Ureter (tissue), 1 donor: ENCODE measurements at places on chromosomes 4 and X.

DNA sequence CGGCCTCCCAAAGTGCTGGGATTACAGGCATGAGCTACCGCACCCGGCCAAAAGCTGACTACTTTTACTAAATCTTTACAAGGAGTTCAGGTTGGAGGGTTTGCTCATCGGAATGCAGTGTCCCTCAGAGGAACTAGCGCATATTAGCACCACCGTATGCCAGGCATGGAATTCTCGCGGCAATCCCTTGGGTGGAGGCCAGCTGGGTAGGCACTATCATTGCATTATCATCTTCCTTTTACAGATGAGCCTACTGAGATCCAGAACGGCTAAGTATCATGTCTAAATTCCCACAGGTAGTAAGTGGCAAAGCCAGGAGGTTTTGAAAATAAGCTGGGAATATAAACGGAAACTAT lies 6.1 kb upstream of the CXorf66 start:
- no peak for DNase-seq

DNA sequence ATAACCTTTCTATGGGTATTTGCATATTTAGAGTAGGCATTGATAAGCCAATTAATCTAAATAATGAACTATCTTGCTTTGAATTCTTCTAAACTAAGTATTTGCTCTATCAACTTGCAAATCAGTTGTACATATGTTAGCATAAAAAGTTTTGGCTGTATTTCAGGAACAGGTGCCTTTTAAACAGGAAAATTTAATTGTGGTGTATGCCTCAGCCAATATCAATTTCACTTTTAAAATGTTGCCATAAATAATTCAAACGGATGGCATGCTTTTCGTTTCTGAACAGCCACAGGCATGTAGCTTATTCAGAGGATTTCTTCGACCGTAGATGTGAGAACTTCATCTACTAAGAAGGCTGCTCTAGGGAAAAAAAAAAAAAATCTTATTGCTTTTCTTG lies 99.9 kb downstream of the DCLK2 start:
- no peak for DNase-seq

DNA sequence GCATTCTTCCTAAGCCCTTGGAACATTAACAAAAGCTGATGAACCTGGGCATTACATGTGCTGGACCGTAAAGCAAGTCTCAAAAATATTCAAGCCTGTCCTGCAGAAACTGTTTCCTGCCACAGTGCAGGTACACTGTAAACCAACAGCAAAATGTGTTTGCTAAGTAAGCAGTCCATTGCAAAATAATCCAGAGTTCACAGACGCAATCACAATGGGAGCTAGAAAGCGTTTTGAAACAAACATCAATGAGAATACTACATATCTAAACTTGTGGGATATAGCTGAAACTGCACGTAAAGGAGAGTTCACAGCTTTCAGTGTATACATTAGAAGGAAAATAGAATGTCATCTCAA lies 61.6 kb downstream of the RGS12 start:
- peak; percentile 23 for DNase-seq

DNA sequence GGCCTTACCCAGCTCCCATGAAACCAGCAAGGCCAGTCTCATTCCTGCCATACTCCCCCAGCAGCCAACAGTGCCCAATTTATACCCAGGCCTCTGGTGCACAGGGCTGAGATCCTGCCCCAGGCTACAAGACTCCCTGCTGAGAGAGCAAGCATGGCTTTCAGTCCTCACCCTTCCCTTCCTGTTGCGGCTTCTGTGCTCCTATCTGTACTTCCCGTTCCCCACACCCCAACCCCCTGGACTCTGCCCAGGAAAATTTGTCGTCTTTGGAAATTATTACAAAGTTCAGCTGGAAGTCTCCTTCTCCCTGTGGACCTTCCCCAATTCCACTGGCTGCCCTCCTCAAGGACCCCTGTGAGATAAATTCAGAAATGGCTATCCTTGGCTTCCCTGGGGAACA lies 84.1 kb upstream of the GK2 start:
- DNase-seq, result no peak

GRCh38 chrX:120140293-120140981 lies 18.0 kb upstream of the RHOXF2 start:
- no peak for DNase-seq

GRCh38 chr4:169640261-169640870 lies 20.0 kb downstream of the CLCN3 start:
- DNase-seq, result no peak

DNA sequence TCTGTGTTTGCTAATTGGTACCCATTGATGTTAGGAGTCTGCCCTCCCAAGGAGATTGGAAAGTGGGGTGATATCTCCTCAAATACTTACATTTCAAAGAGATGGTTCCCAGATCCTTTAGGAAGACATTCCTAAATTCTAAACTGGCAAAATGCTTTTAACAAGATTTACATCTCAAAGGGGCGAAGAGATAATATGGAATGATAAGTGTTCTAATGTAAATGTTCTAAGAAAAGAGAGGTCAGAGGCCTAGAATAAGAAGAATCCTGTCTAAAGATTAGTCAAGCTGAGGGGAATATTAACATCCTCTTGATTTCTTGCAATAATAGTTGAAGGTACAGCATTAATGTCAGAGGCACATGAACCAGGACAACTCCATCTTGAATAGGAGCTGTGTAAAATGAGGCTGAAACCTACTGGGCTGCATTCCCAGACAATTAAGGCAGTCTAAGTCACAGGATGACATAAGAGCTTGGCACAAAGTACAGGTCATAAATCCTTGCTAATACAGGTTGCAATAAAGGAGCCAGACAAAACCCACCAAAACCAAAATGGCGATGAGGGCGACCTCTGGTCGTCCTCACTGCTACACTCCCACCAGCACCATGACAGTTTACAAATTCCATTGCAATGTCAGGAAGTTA lies 2248.1 kb downstream of the ARAP2 start:
- no peak for DNase-seq

DNA sequence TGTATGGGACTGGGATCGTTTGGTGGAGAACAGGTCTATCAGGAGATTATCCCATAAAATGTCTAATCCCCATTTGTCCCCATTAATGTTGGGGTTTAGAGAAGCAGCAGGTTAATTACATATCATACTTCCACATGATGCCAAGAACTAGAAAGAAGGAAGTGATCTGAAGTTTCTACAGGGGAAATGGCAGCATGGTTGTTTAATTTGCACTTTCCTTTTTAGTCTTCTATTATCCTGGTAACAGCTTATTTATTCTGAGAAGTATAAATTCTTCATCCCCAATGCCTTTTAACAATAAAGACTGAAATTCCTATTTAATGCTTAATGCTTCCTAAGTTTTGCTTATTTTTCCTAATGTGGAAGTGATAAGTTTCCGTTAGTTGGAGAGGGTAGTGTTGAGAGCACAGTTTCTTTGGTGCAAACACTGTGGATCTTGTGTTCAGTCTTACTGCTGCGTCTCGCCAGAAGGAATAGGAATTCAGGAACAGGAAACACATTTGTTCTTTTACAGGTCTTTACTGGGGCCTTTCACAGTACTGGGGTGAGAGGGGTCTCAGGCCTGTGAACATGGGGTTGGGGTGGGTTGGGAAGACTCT lies 59.5 kb upstream of the TADA2B start:
- DNase-seq, result no peak
